ENCODE measurements at places on chromosomes 3 and 15.

GRCh38 chr3:112606098-112606497 lies 34.8 kb downstream of the CCDC80 start:
- no peak for DNase-seq

DNA sequence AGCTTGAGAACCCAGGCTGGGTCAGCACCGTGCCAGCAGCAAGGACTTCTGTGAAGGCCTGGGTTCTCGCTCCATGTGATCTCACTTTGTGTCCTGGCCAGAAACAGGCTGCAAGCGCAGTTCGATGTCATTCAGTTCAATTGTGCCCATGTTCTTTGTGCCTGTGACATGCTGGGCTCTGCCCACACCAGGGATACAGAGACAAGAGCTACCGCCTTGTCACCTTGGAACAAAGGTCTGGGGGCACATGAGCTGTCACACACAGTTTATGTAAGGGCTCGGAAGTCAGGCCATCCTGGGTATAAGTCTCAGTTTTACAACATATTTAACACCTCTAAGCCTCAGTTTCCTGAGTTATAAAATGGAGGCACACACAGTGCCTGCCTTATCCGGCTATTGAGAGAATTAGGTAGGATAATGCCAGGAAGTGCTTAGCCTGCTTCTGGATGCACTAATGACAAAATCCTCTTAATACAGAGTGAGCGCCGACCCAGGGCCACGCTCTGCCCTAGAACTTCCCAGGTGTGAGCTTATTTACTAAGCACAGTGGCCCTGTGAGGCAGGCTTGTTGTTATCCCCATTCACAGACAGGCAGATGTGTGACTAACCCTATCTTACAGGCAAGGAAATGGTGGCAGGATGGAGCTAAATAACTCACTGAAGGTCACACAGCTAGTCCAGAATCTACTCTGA lies 50.4 kb upstream of the LIMD1 start:
- no peak for DNase-seq

- peak; percentile 68 for DNase-seq
These were observed 44.7 kb downstream of the ATP11B start for GRCh38 chr3:182837855-182838454.

GRCh38 chr3:99499235-99500158 lies 138.9 kb upstream of the COL8A1 start:
- peak; percentile 67 for DNase-seq

- no peak for DNase-seq
These were observed 226.8 kb downstream of the PLCL2 start for GRCh38 chr3:17111586-17111985.

- DNase-seq, result no peak
These were observed 60.2 kb upstream of the ABHD2 start for GRCh38 chr15:89028036-89028435.

GRCh38 chr3:129619726-129620162 lies 13.3 kb upstream of the PLXND1 start:
- DNase-seq, result no peak

- DNase-seq, result no peak
These were observed 99.4 kb upstream of the ADAMTSL3 start for GRCh38 chr15:83554558-83554957.

- no peak for DNase-seq
These were observed 89.7 kb upstream of the CMC1 start for GRCh38 chr3:28151608-28152228.

- peak; percentile 78 for DNase-seq
These were observed 202.8 kb downstream of the CADPS start for GRCh38 chr3:62672270-62672987.

- DNase-seq, result no peak
These were observed 164.6 kb upstream of the HES1 start for GRCh38 chr3:193971261-193971751.

DNA sequence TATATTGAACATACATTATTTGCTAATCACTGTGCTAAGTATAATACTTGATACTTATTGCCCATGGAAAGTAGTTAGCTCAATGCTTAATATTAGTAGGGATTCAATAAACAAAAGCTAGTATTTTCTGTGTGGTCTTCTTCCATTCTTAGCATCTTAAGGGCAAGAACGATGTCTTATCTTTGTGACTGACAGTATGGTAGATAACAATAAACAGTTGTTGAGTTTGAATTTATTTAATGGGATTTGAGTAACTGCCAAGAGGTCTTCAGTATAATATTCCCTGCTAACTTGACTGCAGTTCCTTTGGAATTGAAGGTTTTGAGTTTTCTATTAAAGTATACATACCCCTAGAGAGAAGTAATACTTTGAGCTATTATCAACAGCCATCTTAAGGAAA lies 70.1 kb downstream of the ZNF609 start:
- DNase-seq, result no peak

DNA sequence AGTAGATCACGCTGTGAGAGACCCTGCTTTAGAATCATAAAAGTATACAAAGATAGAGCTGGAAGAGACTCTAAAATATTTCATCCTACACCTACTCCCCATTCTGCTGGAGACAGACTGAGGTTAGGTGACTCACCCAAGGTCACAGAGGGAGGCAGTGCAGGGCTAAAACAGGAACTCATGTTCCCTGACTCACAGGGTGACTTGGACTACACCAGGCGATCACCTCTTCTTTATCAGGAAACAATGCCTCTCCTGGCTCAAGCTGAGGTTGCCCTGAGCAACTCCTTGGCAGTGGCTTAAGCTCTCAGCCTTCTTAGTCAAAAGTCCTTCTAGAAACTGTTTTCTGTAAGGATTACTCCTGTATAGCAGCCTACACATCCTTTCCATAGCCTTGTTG lies 26.4 kb upstream of the TNFAIP8L3 start:
- no peak for DNase-seq
